Amygdala (tissue), 56 donors: ENCODE measurements at places on chromosomes 12 and 14.

GRCh38 chr12:611721-612120, 51.5 kb downstream of the NINJ2 start:
- no peak for DNase-seq

GRCh38 chr12:9256758-9257405, 48.7 kb upstream of the PZP start:
- no peak for DNase-seq

DNA sequence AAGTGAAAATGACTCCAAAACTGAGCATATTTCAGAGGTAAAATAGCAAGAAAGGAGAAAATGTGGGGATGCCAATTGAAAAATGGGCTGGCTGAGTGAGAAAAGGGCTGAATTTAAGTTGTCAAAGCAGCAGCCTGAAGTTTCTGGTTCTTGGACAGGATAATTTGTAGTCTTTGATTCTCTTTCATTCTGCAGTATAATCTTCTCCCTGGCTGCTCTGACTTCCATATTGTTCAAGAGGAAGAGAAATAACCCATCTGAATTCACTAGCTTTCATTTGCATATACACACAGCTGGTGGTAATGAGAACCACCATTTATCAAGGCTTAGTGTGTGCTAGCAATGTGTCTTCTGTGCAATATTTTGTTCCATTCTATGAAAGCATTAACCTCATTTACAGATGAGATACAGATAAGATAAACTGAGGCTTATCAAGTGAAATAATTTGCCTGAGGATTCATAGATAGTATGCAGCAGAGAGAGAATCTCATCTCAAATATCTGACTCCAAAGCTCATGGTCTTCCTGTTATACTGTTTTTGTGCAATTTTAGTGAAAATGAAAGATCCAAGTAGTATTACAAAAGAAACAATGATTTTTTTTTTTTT, 184.2 kb downstream of the TMTC2 start:
- DNase-seq, result no peak

GRCh38 chr14:74697543-74697942, 15.3 kb downstream of the AREL1 start:
- DNase-seq, result no peak

GRCh38 chr14:102768223-102769048, 8.8 kb upstream of the TRAF3 start:
- no peak for DNase-seq

DNA sequence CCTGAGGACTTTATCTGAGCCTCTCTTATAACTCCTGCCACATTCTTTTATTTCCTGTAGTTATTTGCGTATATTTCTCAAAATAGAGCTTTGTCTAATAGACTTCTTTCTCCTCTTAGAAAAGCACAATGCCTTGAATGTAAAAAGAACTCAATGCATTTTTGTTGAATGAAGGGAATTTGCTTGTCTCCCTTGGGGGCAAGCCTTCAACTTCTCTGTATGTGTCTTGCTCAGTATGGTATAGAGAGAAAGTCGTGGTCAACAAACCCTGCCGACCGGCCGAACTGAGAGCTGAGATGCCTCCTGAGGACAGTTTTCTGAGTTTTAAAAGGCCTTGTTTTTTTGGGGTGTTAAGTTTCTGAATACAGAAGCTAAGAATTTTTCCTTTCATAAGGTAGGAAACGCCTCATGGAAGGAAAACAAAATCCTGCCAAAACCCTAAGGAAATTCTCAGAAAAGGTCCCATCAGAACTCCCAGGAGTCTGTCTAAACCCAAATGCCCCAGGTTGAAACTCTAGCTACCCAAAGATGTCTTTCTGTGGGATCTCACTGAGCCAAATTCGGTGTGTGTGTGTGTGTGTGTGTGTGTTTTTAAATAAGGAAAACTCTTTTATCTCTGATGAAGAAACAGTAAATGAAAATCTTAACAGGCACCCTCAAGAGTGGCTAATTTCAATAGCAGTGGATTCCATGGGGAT, 136.6 kb downstream of the C12orf75 start:
- no peak for DNase-seq

GRCh38 chr12:12561371-12562015, 1.2 kb downstream of the DUSP16 start:
- DNase-seq, result peak; percentile 43

DNA sequence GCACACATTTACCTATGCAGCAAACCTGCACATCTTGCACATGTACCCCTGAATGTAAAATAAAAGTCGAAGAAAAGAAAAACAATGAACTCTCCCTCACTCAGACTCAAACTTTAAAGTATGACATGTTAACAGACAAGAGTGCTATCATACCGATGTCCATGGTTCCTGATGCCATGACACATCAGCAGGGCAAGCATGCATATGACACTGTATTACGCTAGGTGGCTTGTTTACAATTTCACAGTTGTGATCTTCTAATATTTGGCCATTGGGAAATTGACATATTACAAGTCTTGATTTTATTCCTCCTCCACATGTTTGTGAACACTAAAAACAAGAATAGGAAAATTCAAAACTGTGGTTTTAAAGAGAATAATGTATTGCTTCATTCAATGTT, 126.6 kb downstream of the ADAMTS20 start:
- no peak for DNase-seq

- no peak for DNase-seq
Measured at GRCh38 chr12:76757694-76758093, 6.2 kb upstream of the ZDHHC17 start.

DNA sequence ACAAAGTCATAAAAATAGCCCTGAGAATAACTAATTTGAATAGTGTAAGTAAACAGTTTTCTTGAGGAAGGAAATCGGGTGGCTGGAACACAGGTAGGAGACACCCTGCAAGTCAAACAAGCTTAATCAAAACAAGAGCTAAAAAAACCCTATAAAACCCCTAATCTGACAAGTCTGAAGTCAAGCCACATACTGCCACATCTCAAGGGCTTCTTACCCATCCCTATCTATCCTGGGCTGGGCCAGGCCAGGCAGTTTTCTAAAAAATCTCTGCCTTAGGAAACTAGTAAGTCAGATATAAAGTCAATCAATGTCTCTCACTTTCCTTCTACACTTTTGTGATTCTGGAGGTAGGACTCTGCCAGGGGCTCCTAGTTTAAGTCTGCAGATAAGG, 15.3 kb downstream of the UBE2N start:
- no peak for DNase-seq

DNA sequence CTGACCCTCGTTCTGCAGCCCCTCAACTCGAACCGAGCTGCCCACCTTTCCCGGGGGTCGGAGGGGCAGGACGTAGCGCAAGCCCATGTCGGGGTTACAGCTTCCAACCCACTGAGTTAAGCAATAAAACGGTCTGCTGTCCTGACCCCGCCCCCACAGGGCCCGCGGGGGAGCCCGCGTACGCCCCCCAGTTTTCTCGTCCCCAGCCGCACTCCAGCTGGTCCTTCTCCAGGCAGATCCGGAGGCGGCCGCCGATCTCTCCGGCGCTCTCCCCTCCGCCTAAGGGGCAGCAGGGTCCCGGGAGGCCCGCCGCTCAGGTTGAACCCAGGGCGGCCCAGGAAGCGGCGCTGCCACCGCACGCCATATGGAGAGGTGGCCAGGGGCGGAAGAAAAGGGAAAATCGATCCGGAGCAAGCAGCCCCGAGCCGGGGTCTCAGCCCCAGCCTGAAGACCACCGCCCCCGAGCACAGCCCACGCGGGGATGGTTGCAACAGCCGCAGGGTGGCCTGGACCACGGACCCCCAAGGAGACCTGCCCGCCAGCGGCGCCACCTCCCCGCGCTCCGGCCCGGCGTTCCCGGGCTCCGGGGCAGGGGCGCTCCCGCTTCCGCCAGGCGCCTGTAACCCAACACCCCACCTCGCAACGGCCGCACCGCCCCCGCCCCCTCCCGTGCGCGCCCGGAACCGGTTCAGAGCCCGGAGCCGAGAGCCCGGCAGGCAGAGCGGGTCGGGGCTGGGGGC, 760 bp downstream of the ACTN1 start:
- no peak for DNase-seq

GRCh38 chr12:46442239-46442638, 69.7 kb upstream of the SLC38A2 start:
- no peak for DNase-seq

DNA sequence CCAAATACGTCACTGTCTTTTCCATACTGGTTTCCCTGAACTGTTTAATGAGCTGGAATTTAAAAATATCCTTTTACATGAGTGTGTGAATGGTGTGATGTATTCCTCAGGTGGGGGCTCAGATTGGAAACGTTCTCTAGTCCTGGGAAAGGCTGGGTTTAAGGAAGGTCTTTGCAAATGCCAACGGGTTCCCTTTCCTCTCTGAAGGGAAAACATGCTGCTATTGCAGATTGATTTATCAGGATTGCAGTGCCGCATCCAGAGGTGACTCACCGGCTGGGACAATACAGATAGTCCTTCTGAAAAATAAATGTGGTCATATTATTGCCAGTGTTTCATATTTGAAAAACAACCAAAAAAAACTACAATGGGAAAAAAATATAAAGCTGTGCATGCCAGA, 193.1 kb upstream of the FLRT2 start:
- DNase-seq, result no peak

DNA sequence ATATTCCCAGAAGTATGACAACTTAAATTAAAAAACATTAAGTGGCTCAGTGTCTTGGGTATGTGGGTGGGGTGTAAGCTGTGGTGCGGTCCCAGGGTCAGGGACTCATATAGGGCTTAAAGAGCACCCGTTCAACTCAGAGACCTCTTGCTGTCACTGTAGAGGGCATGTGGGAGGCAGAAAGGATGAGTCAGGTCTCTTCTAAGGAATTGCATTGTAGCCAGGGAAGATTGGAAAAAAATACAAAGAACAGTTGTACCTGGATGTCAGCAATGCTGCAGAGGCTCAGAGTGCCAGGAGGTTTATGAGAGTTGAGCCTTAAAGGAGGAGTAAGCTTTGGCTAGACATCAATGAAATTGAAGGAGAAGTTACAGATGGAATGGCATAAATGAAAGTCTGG, 104.1 kb downstream of the MYRFL start:
- DNase-seq, result no peak

- DNase-seq, result no peak
Measured at GRCh38 chr12:101490286-101490920, 15.3 kb downstream of the SPIC start.

DNA sequence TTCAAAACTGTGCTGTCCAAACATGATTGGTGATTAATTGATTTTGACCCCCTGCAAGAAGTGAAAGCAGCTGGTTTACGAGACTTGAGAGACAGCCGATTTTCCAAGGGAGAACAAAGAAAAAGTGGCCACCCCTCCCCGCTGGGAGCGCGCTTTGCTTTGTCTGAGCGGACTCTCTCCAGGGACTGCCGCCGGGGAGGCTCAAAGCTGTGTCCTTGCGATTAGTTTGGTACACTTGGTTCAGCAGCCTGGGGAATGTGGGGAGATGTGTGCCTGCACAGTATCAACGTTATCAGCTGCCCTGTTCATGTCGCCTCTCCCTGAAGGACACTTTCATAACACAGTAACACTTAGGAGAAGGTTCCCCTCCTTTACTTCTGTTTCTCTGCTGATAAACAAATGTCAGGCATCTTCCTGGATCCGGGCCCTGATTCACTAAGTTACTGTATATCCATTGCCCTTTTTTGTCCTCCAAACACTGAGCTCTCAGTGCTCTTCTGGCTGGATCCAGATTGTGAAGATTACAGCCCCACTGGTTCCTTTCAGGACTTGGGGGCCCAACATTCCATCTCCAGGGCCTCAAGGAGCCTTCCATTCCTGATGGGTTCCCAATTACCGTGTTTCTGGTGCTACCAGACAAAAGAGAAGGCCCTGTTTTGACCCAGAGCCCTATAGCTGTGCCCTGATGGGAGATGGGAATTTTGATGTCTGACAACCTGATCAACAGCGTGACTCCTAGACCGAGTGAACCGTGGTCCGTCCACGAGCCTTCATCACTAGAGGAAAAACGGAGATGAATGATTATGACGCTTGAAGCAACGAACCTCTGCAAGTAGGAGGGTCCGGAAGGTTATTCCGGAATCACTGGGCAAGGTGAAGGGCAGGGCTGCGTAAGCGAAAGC, 31.7 kb upstream of the TUBA1C start:
- peak; percentile 28 for DNase-seq

DNA sequence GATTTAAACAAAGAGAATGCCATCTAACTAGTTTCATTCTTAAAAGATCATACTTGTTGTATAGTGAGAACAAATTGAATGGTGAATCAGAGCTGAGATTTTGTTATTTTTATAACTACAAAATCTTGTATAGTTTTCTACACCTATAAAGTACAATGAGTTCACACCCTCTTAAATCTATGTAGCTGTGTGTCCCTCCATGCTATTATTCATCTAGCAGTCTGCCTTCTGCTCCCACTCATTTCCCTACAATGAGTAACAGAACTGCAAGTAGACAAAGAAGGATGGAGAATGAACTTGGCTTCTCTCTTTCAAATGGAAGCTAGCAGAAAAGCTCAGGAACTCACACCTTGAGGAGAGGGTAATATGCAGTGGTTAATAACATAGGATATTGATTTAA, 7.1 kb downstream of the IFNG-AS1 start:
- no peak for DNase-seq

DNA sequence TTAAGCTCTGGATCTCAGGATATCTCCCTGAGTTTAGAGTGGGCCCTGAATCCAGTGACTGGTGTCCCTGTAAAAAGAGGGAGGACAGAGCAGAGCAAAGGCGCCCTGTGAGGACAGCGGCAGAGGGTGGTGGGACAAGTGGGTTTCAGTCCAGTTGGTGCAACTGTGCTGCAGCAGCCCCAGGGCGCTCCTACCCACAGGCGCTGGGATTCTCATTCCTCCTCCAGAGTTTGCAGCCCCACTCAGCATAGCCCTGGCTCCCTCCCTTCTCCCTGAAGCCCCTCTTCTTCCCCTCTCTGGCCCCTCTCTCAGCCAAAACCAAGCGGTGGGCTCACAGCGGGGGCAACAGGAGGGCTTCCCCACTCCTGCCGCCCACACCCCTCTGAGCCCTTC, 1.6 kb downstream of the TMEM179 start:
- no peak for DNase-seq

DNA sequence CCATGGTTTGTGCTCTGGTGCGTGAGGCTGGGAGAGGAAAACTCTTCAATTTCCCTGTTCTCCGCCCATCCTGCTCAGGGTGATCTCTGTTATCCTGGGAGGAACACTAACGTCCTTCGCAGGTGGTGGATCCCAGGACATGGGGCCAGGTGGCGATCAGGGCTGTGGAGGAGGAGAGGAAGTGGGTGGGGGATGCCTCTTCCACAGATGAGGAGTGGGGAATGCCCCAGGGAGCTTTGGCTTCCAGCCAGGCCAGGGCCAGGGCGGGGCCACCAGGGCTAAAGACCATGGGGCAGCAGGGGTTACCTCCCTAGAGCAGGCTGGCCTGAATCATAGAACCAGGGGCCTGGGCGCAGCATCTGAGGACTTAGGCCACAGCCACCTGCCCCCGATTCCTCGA, 3.3 kb upstream of the KRT75 start:
- no peak for DNase-seq

- peak; percentile 18 for DNase-seq
Measured at GRCh38 chr12:49808686-49809380, 19.4 kb downstream of the NCKAP5L start.

GRCh38 chr12:97560350-97560749, 97.7 kb downstream of the RMST start:
- DNase-seq, result no peak

GRCh38 chr12:127984386-127985055, 282.4 kb upstream of the TMEM132C start:
- DNase-seq, result no peak
